Activated naive CD4-positive, alpha-beta T cell treated with anti-CD3 and anti-CD28 coated beads for 36 hours (primary cell): ENCODE measurements at places on chromosomes 4 and X.
A peak's percentile ranks its signal among the peaks of the same experiment; 100 is the strongest.

- DNase-seq, result no peak
Observed at GRCh38 chr4:48898733-48899431, 7.7 kb downstream of the OCIAD2 start.

DNA sequence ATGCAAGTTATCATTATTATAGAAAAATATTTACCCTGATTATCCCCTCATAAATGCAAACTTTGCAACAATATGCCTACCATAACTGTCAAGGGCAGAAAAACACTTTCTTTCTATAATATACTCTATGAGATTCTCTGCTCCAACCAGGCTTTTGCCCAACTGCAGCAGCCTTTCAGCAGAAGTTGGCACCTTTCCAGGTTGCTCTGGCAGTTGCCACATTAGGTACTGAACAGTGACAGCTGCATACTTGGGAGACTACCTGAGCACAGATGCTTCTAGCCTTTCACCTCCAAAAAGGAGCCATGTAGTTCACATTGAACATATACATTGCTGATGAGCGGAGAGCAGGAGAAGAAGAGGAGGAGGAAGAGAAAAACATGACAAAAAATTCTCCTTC is 69.5 kb upstream of the BRWD3 start:
- no peak for DNase-seq

DNA sequence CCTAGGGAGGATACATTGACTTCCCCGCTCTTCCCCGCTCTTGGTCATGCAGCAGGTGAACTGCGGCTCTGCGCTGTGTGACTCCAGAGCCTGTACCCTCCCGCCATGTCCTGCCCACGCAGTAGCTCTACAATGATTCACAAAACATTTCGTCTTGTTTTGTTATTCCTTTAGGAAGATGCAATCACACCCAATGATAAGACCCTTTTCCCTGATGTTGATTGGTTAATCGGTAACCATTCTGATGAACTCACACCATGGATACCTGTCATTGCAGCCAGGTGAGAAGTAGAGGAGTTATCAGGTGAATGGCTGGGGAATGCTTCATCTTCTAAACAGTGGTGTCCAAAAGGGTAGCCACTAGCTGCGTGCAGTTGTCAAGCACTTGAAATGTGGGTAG is 23.2 kb downstream of the TRMT44 start:
- DNase-seq, result no peak

GRCh38 chr4:167339781-167340180 is 105.5 kb upstream of the SPOCK3 start:
- DNase-seq, result no peak

DNA sequence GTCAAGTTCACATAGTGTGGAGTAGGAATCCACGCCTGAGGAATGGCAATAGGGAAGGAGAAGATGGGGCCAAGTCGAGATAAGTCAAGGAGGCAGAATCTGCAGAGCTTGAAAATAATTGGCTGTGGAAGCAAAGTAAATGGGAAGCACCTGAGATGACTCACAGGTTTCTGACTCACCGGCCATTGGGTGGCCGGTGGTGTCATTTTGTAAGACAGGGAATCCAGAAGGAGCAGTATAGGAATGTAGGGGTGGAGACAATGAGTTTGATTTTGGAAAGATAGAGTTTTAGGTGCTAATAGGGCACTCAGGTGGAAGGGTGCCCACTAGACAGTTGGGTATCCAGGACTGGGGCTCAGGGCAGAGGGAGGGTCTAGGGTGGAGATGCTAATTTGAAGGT is 201.0 kb upstream of the MAMLD1 start:
- no peak for DNase-seq

GRCh38 chrX:119698845-119699244 is 5.9 kb upstream of the SEPTIN6 start:
- no peak for DNase-seq

- DNase-seq, result no peak
Observed at GRCh38 chr4:153418121-153418520, 48.0 kb upstream of the TMEM131L start.

- no peak for DNase-seq
Observed at GRCh38 chr4:5784960-5785611, 74.1 kb downstream of the EVC start.

DNA sequence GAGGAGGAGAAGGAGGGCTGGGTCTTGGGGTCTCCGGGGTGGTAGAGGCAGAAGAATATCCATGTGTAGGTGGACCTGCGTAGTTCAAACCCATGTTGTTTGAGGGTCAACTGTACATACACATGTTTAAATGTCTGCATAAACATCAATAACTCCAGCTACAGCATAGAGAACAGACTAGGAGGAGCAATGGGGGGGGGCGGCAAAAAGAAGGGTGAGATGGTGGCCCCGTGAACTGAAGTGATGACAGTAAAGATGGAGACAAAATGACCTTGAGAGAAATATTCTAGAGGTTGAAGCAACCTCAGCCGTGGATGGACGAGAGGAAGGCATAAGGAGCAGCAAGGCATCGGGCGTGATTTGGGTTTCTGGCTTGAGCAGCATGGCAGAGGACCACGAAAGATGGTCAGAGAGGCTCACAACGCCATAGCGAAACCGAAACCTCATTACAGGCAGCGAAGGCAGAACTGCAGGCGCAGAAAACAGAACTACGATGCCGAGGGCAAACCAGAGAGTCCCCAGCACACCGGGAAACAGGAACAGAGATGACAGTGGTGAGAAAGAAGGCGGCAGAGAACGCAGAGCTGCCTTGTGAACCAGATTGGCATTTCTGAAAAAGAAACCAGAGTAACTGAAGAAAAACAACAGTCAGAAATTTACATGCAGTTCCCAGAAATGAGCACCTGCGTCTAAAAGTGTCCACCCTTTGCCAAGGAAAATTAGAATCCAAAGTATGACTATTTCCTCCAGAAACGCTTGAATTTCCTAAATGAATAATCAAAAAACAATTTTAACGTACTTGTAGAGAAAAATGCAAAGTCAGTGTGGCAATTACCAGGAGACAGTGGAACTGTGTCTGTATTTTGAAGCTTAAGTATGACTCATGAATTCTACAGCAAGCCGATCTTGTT is 50.3 kb upstream of the ENPP6 start:
- DNase-seq, result peak; percentile 89

GRCh38 chr4:54586320-54586955 is 71.3 kb upstream of the KIT start:
- DNase-seq, result no peak

- no peak for DNase-seq
Observed at GRCh38 chr4:14769993-14770392, 232.3 kb upstream of the CPEB2 start.

- DNase-seq, result no peak
Observed at GRCh38 chr4:38781854-38782261, 932 bp downstream of the TLR10 start.

DNA sequence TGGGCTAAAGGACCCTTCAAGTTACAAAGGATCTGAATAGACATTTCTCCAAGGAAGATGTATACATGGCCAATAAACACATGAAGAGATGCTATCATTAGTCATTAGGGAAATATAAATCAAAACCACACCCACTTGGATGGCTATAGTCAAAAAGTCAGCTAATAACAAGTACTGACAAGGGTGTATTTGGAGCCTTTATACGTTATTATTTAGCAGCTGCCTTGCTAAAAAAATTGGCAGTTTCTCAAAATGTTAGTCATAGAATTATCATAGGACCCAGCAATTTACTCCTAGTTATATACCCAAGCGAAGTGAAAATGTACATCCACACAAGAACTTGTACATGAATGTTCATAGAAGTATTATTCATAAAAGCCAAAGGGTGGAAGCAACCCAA is 112.7 kb upstream of the DUSP21 start:
- no peak for DNase-seq

DNA sequence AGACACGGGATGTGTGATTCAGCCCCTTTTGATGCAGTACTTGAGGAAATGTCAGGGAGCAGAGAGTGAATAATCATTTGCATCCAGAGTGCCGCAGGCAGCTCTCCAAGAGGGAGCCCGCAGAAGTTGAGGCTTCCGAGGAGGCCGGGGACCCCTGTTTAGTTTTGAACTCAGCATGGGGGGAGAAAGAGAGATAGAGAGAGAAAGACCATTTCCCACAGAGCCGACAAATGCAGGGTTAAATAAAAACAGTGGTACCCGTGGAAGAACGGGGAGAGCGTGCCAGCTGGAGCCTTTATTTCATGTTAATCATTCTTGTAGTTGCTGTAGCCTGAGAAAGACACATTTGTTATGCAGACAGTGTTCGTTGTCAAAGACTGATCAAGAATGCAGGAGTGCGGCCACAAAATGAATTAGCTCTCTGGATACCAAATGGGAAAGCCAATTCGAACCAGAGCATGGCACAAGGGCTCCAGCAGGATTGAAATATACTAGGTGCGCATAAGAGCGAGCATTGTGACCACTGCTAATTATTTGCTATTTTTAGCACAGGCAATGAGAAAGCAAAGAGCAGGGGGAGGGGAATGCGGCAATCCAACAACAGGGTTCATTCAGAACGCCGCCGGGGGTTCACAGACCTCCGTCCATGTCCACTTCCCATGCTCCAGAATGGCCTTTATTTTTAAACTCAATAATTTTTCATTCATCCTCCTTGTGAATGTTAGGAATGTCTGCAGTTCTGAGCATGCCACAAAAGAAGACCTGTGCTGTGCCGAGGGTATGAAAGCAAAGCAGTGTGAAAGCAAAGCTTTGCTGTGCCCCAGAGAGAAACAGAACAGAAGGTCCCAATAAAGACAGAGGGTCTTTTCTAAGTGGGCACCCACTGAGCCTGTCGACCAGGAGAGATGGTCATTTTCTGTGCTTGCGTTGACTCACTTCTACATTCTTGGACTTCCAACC is 243.9 kb upstream of the VCX3A start:
- DNase-seq, result no peak

DNA sequence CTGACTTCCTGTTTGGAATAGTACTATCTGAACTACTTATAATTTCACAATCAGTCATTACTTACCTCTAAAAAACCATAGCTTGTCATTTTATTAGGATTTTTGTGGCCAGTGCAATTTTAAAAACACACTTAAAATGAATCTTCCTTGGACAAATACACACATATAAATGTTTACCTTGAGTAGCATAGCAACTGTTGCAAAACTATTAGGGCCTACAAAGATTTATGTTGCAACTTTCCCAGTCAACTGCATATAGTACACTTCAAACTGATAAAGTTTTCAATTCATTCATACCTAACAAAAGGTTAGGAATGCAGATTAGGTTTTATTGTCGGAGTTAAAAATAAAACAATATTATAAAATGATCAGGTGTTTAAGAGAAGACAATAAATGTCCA is 193.0 kb downstream of the PDGFC start:
- no peak for DNase-seq

DNA sequence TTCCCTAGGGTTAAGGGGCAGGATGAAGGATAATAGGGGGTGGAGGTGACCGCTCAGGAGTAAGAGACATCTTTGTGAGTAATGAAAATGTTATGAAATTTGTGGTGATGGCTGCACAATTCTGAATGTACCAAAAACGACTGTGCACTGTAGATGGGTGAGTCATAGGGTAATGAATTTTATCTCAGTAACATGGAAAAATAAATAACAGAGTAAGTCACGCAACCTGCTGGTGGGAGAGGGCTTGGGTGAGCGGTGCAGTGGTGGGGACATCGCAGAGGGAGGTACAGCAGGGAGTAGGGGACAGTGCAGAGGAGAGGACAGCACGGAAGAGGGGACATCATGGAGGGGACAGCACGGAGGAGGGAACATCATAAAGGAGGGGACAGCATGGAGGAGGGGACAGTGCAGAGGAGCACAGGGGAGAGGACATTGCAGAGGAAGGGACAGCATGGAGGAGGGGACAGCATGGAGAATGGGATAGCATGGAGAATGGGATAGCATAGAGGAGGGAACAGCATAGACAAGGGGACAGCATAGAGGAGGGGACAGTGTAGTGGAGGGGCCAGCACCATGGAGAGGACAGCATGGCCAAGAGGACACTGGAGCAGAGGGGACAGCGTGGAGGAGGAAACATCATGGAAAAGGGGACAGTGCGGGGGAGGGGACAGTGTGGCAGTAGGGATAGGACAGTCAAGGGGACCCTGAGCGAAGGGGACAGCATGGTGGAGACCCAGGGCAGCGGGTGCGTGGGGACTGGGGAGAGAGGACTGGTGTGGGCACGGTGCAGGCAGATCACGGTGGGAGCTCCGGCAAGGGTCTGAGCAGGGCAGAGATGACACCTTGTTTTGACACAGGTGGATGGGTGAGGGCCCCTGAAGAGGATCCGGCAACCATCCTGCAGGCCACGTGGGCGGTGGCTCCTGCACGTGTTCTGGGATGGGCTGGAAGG is 68.5 kb upstream of the MXD4 start:
- no peak for DNase-seq

DNA sequence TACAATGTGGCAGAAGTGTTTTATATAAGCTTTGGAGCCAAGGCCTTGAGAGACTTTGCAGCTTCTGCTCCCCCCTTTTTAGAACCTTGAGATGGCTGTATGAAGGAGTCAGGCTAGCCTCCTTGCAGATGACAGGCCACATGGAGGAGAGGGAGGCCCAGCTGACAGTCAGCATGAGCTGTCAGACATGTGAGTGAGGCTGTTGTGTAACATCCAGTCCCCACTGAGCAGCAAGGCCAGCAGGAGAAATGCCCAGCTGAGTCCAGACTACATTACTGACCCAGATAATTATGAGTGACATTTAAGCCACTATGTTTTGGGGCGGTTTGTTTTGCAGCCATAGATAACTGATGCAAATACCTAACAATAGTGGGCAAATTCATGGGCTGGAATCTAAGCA is 515.3 kb upstream of the ARX start:
- no peak for DNase-seq

- DNase-seq, result no peak
Observed at GRCh38 chrX:138986866-138987265, 275.3 kb upstream of the FGF13 start.

DNA sequence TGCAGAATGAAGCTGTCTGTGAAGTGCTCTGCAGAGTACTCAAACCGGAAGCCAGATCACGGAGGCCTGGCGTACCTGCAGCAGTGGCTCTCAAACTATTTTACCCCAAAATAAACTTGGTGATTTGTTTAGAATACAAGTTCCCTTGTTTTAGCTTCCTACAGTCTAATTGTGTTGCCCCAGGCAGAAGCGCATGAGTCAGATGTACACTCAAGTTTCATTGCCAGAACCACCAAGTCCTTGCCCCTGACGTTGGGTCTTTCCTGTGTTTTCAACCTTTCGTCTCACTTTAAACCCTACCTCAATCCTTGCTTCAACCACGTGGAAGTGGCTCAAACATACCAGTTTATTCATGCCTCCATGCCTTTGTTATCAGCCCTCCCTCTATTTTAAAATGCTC is 66.2 kb upstream of the SLC7A11 start:
- DNase-seq, result no peak

- DNase-seq, result no peak
Observed at GRCh38 chr4:183633476-183634400, 25.2 kb downstream of the RWDD4 start.

DNA sequence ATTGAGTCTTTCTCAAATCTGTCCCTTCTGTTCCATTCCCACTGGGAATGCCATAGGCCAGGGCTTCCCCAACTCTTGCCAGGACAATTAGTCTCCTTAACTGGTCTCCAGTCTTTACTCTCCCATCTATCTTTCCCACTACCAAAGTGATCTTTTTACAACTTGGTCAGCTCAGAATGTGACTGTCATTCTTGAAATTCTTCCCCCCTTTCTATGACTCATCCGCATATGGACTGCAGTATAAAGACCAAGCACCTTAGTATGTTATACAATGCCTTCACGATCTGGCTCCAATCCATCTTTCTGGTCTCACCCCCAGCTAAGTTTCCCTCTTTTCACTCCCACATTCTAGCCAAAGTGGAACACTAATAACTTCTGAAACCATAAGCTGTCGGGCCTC is 383.8 kb downstream of the OPHN1 start:
- DNase-seq, result no peak

GRCh38 chr4:35556387-35556786 is 687.9 kb downstream of the ARAP2 start:
- no peak for DNase-seq

GRCh38 chr4:174009686-174010451 is 273.6 kb downstream of the FBXO8 start:
- DNase-seq, result no peak
